Urinary bladder (tissue), 4 donors: ENCODE measurements at places on chromosomes 5 and 9. TPM values are rescaled to one million over a fixed set of nuclear protein-coding genes. Genes with fewer than 3 reads are reported as not detected.

- DNase-seq, result no peak
Observed at GRCh38 chr9:117485176-117485575, 70.3 kb upstream of the ASTN2 start.

GRCh38 chr9:71916834-71917534 is 5.5 kb downstream of the C9orf85 start:
- no peak for DNase-seq

GRCh38 chr5:159041444-159042198 is 58.1 kb downstream of the EBF1 start:
- no peak for DNase-seq

DNA sequence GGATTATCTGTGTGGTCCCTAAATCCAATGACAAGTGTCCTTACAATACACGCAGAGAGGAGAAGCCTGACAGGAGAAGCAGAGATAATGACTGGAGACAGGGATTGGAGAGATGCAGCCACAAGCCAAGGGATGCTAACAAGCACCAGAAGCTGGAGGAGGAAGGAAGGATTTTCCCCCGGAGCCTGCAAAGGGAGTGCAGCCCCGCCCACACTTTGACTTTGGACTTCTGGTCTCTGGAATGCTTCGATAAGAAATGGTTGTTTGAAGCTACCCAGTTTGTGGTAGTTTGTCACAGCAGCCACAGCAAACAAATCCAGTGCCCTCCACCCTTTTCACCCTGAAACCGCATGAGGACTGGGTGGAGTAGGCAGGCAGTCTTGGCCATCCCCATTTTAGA is 77.2 kb upstream of the BOD1 start:
- DNase-seq, result no peak

DNA sequence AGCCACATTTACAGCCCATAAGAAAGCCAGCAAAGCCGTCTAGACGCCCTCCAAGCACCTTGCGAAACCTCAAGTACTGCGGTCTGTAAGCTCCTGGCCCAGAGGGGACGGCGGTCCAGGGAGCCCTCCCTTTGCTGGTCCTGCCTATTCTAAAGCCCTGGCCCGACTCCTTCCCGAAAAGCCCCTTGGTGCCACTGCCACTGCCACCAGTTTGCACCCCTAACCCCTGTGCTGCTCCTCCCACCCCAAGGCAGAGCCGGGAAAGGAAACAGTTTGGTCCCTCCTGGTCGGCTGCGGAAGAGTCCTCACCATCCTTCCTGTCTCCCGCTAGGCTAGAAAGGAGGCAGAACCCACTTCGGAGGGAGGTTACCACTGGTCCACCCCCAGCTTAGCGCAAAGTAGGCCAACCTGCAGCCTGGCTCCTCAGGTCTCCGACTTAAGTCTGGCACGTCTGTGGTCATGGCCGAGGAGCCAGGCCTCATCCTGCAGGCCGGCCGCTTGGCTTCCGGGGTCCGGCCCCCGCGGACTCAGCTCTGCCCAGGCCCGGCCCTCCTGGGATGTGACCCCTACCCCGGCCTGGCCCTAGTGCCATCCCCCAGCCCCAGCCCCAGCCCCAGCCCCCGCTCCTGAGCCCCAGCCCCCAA is 916 bp downstream of the TOR1A start:
- DNase-seq, result no peak

GRCh38 chr5:123907349-123907748 is 395.4 kb downstream of the CSNK1G3 start:
- no peak for DNase-seq

GRCh38 chr5:160547872-160548271 is 126.2 kb downstream of the PTTG1 start:
- DNase-seq, result no peak

DNA sequence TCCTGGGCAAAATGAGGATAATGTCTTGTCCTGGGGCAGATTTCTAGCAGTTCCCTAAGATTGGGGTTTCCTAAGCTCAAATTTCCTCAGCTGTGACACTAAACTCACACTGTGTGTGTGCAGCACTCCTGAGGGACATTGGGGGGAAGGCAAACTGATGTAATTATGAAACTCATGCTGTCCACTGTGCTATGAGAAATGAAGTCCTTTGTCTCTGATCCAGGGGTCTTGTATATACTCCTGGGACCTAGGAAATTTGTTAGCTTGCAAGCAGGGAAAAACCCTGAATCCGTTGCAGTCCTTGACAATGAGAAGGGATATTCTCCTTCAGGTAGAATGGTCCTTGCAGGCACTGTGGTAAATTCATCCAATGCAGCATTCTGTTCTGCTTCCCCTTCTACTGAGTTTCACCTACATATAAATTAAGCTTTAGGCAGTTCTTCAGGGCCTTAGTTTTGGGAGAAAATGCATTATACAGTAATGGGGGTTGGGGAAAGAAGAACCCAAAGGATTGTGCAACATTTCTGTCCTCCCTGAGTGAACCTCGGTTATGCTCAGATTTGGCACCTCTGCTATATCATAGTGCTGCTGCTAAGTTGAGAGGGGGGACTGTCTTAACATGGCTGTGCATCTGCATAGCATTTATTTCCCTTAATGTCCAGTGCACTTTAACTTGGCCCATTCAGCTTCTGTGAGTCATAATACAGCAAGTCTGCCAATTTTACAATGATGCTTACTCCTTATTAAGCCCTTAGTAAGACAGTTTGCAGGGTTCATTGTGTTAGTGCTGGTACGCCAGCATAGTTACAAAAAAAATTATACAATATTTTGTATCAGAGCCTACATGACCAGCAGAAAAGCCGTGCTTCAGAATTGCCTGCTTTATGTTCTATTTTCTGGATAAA is 80.2 kb downstream of the PJA2 start:
- peak; percentile 48 for DNase-seq

DNA sequence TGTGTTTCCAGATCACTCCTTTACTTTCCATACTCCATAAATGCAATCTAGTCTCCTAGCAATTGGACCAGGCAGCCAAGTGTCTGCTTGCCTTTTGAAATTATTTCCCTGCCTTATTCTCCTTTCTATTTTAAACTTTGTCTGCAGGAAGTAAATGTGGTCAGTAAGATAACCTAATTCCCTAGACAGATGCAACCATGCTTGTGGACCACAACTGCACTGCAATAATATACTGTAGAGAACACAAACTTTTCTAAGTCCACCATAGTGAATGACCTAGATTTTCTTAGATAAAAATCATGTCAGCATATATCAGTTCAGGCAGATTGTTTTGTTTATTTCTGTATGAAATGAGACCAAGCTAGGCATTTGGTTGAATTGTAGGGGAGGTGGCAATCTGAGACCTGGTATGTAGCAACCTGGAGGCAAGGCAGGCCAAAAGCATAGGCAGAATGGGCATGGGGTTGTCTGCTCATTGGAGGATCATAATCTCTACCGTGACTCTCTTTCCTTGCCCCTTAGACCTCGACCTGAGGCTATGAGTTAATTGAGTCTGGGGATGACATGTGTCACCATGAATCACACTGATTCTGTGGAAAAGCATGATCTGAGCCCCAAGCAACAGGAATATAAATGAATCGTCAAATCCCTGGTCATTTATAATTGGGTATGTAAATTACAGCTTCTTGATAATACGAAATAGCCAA is 20.7 kb downstream of the ACTL7B start:
- no peak for DNase-seq

- peak; percentile 51 for DNase-seq
Observed at GRCh38 chr9:113712053-113712452, 164.1 kb upstream of the ZNF618 start.

DNA sequence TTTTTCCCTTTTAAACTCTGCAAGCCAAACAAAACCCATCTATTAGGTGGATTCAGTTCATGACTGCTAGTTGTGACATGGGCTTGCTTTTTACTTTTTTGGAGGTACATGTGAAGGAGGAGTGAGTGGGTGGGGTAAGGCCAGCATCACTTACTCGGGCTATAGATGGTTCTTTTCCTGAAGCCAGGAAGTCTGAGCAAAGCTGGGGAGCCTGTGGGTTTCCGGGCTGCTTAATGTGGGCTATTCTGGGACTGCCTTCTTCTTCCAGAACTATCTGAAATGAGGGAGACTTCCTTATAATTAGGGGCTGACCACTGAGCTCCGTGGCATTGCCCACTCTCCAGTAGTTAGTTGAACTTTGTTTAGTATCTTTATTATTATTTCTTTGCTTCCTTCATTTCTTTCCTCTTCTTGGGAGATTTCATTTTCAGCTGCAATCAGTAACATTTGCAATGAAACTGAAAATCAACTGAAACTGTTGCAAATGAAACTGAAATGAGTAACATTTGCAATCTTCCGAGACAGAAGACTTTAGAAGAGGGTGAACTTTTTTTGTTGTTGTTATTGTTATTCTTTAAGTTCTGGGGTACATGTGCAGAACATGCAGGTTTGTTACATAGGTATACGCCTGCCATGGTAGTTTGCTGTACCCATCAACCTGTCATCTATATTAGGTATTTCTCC is 204.9 kb downstream of the LRRC70 start:
- DNase-seq, result no peak

- DNase-seq, result no peak
Observed at GRCh38 chr9:89869793-89870580, 265.2 kb downstream of the GADD45G start.

DNA sequence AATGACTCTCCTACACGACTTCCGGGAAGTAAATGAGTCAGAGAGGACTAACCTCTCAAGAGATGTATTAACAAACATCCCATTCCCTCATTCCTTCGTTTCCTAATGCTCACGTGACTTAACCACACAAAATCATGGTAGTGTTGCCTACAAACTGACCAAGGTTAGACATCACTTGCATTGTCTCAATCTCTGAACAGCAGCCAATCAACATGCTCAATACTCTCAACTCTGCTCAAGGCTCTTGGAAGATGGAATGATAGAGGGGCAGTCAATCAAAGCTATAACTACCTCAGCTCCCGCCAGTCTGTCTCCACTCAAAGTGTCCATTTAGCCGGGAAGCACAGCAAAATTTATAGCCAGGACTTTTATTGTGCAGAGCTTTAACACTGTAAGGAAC is 143.8 kb upstream of the PIK3R1 start:
- DNase-seq, result no peak

DNA sequence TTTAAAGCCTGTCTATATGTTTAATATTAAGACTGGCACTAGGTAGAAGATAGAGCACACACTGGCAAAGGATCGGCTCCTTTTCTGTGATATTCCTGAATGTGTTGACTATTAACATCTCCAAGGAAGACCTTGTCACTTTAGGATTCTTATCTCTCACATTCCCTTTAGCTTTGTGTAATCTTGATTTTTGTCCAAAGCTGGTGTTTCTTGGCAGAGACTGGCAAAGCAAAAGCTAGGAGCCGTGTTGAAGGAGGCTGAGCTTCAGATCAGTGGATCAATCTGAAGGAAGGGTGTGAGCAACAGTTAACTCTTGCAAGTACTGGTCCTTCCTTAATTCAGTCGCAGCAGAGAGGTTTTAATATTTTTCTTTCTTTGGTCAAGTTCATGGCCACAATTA is 830.4 kb upstream of the ZNF608 start:
- DNase-seq, result no peak

GRCh38 chr5:59123595-59124561 is 541.0 kb downstream of the RAB3C start:
- DNase-seq, result no peak

GRCh38 chr5:180670586-180671359 is 21.4 kb upstream of the FLT4 start:
- DNase-seq, result no peak

PITX1 gene
- total RNA-seq, result 50.1 TPM

PGM5 gene
- 206 TPM for total RNA-seq

COL23A1 gene
- 0.90 TPM for total RNA-seq

CCNO gene
- total RNA-seq, result 1.6 TPM

SCGB3A2 gene
- total RNA-seq, result not detected

COL5A1 gene
- total RNA-seq, result 622 TPM
